Vagina (tissue), 2 donors: ENCODE measurements at places on chromosomes 2 and 18.

GRCh38 chr2:101558740-101559525, 84.0 kb upstream of the RFX8 start:
- no peak for DNase-seq
- peak overlapping the region; percentile 84 for H3K27ac ChIP-seq
- no peaks in the 10 kb centered on the region for H3K27me3 ChIP-seq
- no peak overlapping the region for H3K4me3 ChIP-seq

- no peak overlapping the region for H3K27ac ChIP-seq
- no peaks in the 10 kb centered on the region for H3K27me3 ChIP-seq
- DNase-seq = no peak
- H3K36me3 ChIP-seq = no peaks in the 10 kb centered on the region
- no peak overlapping the region for H3K4me3 ChIP-seq
Observed at GRCh38 chr2:234102112-234102511, 51.6 kb downstream of the SPP2 start.

GRCh38 chr2:114754907-114755563, 312.6 kb downstream of the DPP10 start:
- no peaks in the 10 kb centered on the region for H3K36me3 ChIP-seq
- H3K4me3 ChIP-seq = no peak overlapping the region
- no peaks in the 10 kb centered on the region for H3K27me3 ChIP-seq
- no peaks in the 10 kb centered on the region for H3K4me1 ChIP-seq
- DNase-seq = no peak
- no peak overlapping the region for H3K27ac ChIP-seq

DNA sequence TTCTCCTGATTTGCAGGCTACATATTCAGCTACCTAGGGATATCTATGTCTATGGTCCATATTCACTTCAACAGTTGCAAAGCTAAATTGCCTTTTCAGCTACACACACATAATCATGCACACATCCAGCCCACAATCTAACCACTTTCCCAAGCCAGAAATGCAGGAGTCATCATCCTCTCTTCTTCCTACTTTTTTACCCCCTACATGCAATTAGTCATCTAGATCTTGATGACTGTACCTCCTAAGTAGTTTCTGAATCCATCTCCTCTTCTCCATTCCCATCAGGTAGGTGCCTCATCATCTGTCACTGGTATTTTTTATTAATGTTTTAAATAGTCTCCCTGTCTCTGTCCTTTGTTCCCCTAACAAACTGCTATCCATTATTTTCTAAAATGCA, 23.7 kb upstream of the SPRED2 start:
- H3K27me3 ChIP-seq = no peaks in the 10 kb centered on the region
- H3K36me3 ChIP-seq = no peaks in the 10 kb centered on the region
- H3K27ac ChIP-seq = no peak overlapping the region

DNA sequence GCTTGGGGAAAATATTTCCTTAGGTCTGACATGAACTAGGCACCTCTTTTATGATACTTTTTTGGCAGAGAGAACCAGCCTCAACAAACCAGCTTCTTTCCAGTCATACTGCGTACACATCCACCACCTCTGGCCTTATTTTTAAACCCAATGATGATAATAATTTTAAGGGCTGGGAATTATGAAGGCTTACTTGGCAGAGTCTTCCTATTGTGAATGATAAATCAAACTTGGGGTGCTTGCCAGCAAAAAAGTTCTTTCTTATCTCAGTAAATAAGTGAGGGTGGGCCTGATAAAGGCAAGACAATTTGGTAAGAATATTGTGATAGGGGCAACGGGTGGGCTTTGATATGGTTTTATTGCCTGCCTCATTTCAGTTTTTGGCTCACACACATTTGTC, 1230.2 kb upstream of the ZEB2 start:
- H3K4me3 ChIP-seq = no peak overlapping the region
- H3K27me3 ChIP-seq = no peaks in the 10 kb centered on the region
- no peak for DNase-seq

GRCh38 chr2:203594541-203594940, 59.4 kb upstream of the RAPH1 start:
- DNase-seq = no peak
- H3K4me3 ChIP-seq = no peak overlapping the region
- H3K27me3 ChIP-seq = no peaks in the 10 kb centered on the region
- no peak overlapping the region for H3K27ac ChIP-seq
- no peaks in the 10 kb centered on the region for H3K36me3 ChIP-seq

DNA sequence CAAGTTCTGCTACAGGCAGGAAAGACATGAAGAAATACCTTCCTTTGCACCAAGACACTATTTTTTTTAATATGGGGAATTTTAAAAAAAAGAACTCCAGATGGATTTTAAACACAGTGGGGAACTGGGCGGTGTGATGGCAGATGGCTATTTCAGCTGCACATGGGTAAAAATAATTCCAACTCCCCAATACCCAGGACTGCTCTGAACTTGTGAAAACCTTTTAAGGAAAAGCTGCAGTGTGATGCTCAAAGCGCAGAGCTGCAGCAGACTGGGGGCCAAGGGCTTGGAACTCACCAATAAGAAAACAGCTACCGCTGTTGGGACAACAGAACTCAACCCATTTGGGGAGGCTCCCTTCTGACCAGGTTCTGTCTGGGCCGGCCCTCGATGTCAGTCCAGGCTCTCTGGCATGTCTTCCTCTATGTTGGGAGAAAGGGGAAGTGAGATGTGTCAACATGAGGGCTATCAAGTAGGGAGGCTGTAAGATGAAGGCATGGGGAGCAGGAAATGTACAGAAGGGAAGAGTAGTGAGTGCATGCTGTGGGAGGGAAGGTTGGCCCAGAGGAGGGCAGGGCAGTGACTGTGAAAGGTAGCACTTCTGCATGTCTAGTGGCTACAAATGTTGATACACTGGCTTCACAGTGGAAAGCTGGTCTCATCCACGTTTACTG, 64.0 kb upstream of the SLC14A2 start:
- H3K36me3 ChIP-seq = no peaks in the 10 kb centered on the region
- peaks cover 13% of the 10 kb centered on the region for H3K4me1 ChIP-seq
- no peak for DNase-seq
- no peak overlapping the region for H3K4me3 ChIP-seq

- no peak for DNase-seq
- H3K27me3 ChIP-seq = no peaks in the 10 kb centered on the region
- no peak overlapping the region for H3K4me3 ChIP-seq
Observed at GRCh38 chr2:240992572-240993291, 5.7 kb upstream of the SNED1 start.

- no peaks in the 10 kb centered on the region for H3K36me3 ChIP-seq
- no peaks in the 10 kb centered on the region for H3K27me3 ChIP-seq
- H3K27ac ChIP-seq = peak overlapping the region; percentile 95
- peak overlapping the region; percentile 62 for H3K4me3 ChIP-seq
- peaks cover 44% of the 10 kb centered on the region for H3K4me1 ChIP-seq
Observed at GRCh38 chr2:222859786-222860612, 837 bp upstream of the ACSL3 start.

DNA sequence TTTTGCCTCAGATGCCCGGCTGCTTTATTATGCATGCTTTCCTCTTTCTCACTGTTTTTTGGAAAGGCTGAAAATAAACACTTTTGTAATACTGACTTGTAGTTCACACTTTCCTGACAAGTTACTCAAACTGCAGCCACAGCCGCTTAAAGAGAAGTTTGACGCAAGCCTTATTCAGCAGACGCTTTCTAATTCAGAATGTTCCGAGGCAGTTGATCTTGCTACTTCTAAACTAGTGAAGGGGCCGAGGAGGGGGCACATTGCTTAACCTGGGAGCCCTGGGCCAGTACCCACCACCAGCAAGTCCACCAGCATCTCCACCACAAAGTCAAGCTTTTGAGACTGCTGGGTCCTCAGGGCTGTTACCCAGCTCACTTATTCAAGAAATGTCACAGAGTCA, 71.8 kb upstream of the SPRED2 start:
- H3K27ac ChIP-seq = no peak overlapping the region
- no peaks in the 10 kb centered on the region for H3K4me1 ChIP-seq
- no peak overlapping the region for H3K4me3 ChIP-seq
- no peak for DNase-seq
- no peaks in the 10 kb centered on the region for H3K36me3 ChIP-seq

GRCh38 chr2:1739961-1740715, 4.2 kb downstream of the PXDN start:
- no peaks in the 10 kb centered on the region for H3K27me3 ChIP-seq
- no peak overlapping the region for H3K4me3 ChIP-seq
- peaks cover 27% of the 10 kb centered on the region for H3K4me1 ChIP-seq
- peak overlapping the region; percentile 14 for H3K27ac ChIP-seq
- no peaks in the 10 kb centered on the region for H3K36me3 ChIP-seq

- H3K4me1 ChIP-seq = peaks cover 22% of the 10 kb centered on the region
- H3K4me3 ChIP-seq = no peak overlapping the region
- no peak for DNase-seq
- H3K36me3 ChIP-seq = no peaks in the 10 kb centered on the region
- no peak overlapping the region for H3K27ac ChIP-seq
Observed at GRCh38 chr2:119256582-119256921, 32.9 kb downstream of the STEAP3 start.

GRCh38 chr2:171792886-171793580, 101.0 kb downstream of the SLC25A12 start:
- no peak overlapping the region for H3K4me3 ChIP-seq
- no peak overlapping the region for H3K27ac ChIP-seq
- H3K27me3 ChIP-seq = no peaks in the 10 kb centered on the region
- H3K4me1 ChIP-seq = no peaks in the 10 kb centered on the region
- peaks cover 18% of the 10 kb centered on the region for H3K36me3 ChIP-seq
- DNase-seq = no peak

DNA sequence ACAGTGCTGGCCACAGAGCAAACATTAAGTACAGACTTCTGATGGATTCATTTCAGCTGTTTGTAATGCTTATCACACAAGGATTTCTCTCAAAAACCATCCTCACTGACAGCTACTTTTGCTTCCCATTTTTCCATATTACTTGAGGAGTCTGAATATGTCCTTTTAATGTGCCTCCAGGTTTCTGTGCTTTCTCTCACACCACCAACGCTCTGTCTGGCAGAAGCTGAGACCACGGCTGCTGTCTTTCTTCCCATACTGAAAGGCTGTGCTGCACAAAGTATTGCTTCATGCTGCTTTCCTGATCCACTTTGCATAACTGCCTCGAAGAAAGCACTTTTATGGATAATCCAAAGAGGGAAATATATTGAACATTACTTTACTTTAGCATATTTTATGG, 312.1 kb upstream of the ZEB2 start:
- DNase-seq = no peak
- no peaks in the 10 kb centered on the region for H3K27me3 ChIP-seq
- no peak overlapping the region for H3K27ac ChIP-seq
- no peak overlapping the region for H3K4me3 ChIP-seq

DNA sequence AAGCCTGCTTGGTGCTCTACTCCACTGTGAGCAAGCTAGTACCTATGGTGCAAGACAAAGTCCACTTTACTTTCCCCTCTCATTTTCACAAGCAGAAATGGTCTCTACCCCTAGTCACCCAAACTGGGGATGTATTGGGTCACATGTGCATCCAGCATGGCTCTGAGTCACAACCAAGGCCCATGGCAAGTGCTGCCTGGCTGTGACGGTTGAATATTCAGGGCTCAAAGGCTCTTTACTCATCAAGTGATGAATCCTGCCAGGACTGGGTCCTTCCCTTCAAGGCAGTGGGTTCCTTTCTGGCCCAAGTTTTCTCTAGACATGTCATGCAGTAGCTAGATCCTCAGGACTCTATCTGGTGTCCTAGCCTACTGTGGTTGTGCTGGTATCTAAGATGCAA, 311.5 kb downstream of the DLGAP1 start:
- no peak for DNase-seq
- H3K27ac ChIP-seq = no peak overlapping the region
- no peaks in the 10 kb centered on the region for H3K4me1 ChIP-seq
- H3K36me3 ChIP-seq = no peaks in the 10 kb centered on the region

DNA sequence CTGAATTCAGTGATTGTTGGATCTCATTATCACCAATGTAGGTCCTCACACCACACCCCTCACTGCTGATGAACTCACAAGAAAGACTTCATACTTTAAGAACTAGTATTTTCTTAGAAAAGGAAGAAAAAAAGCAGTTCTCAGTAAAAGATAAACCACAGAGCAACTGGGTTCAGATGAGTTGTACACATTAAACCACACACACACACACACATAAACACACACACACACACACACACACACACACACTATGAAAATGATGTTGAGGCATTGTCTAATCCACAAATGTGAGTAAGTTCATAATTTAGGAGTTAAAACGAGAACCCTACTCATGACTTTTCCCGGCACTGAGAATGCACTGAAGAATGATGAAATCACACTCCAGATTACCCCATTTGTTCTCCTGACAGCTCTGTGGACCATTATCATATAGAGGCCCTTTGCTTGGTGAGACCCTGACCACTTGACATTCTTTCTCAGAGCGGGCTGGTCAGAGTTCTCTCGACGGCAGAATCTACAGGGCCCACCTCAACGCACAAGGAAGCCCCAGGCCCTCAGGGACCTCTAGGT, 106.2 kb downstream of the BCL2 start:
- DNase-seq = no peak
- peaks cover 13% of the 10 kb centered on the region for H3K4me1 ChIP-seq

DNA sequence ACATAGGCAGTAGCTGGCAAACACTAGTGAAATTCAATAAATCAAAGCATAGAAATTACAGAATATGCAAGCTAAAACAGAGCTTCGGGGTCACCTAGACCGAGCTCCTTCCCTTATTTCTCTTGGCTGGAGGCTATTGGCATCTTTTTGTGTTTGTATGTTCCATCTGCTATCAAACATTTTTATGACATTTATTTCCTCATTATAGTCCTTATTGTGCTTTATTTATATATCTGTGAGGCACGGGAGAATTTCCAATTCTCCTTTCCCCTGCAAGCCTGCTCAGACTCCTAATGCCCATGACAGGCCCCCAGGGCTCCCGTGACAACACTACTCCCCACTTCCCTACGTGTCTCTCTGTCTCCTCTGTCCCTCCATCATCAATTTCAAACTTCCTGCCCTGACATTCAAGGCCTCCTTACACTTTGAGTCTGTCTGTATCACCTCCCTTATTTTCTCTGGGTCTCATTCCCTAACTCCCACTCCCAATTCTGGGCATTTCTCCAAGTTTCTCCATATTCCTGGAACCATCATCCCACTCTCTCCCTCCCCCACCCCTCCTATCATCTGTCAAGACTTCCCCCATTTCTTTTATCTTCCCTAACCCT, 316.9 kb downstream of the OSR1 start:
- no peak for DNase-seq
- no peak overlapping the region for H3K4me3 ChIP-seq
- no peaks in the 10 kb centered on the region for H3K27me3 ChIP-seq
- H3K4me1 ChIP-seq = peaks cover 5% of the 10 kb centered on the region

- no peak overlapping the region for H3K27ac ChIP-seq
- H3K4me1 ChIP-seq = peaks cover 13% of the 10 kb centered on the region
- no peak for DNase-seq
- no peak overlapping the region for H3K4me3 ChIP-seq
Observed at GRCh38 chr2:181308766-181309515, 148.2 kb upstream of the ITGA4 start.

DNA sequence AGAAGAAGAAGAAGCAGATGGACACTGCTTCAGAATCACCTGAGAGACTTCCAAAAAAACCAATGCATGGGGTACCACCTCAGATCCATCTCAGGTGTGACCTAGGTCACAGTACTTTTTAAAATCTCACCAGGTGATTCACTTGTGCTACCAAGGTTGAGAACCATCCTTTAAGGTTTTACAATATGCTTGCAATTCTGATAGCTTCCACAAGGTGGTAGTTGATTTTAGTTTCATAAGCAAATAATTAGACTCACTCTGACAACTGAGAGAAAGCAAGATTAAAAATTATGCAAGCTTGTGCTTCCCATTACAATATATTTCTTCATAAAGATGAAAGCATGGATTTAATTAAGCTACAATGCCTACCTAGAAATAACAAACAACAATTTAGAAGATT, 355.1 kb downstream of the EN1 start:
- H3K4me3 ChIP-seq = no peak overlapping the region
- no peak for DNase-seq
- no peak overlapping the region for H3K27ac ChIP-seq
- no peaks in the 10 kb centered on the region for H3K27me3 ChIP-seq
- no peaks in the 10 kb centered on the region for H3K36me3 ChIP-seq

GRCh38 chr18:54843314-54843713, 15.0 kb downstream of the RAB27B start:
- no peaks in the 10 kb centered on the region for H3K4me1 ChIP-seq
- H3K4me3 ChIP-seq = no peak overlapping the region
- no peaks in the 10 kb centered on the region for H3K36me3 ChIP-seq
